Stimulated activated naive CD8-positive, alpha-beta T cell treated with anti-CD3 and anti-CD28 coated beads, Interleukin-15, amount 100 ng/mL, for 72 hours (primary cell): ENCODE measurements at places on chromosomes 13 and 19.

DNA sequence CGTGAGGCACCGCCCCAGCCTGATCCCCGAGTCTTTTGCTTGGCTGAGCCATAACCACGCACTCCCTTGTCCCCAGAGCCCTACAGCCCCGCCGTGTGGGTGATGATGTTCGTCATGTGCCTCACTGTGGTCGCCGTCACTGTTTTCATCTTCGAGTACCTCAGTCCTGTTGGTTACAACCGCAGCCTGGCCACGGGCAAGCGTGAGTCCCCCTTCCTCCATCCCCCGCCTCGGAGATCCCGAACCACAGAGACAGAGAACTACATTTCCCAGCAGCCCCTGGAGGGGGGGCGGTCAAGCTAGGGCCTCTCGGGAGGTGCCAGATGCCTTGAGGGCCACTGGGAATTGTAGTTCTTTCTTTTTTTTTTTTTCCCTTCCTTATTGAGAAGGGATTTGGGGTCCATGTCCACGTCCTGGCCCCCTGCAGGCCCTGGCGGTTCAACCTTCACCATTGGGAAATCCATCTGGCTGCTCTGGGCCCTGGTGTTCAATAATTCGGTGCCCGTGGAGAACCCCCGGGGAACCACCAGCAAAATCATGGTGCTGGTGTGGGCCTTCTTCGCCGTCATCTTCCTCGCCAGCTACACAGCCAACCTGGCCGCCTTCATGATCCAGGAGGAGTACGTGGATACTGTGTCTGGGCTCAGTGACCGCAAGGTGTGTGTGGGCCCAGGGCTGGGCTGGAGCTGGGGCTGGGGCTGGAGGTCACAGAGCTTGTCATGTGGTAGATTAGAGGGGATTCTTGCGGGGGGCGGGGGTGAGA lies 25.9 kb downstream of the GRIN2D start:
- DNase-seq, result peak; percentile 89

GRCh38 chr19:38655148-38655824 lies 7.8 kb downstream of the ACTN4 start:
- DNase-seq, result peak; percentile 57

DNA sequence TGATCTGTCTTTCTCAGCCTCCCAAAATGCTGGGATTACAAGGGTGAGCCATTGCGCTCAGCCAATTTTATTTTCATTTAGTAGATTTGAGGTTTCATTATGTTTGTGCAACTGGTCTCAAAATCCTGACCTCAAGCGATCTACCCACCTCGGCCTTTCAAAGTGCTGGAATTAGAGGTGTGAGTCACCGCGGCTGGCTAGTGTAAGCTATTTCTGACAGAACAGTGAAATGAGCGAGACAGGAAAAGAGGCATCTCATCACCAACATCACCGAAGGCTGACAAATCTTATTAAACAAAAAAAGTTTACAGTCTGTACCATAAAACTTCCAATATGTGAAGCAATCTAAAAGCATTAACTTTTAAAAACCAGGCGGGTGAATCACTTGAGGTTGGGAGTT lies 12.2 kb upstream of the ZNF888 start:
- DNase-seq, result no peak

DNA sequence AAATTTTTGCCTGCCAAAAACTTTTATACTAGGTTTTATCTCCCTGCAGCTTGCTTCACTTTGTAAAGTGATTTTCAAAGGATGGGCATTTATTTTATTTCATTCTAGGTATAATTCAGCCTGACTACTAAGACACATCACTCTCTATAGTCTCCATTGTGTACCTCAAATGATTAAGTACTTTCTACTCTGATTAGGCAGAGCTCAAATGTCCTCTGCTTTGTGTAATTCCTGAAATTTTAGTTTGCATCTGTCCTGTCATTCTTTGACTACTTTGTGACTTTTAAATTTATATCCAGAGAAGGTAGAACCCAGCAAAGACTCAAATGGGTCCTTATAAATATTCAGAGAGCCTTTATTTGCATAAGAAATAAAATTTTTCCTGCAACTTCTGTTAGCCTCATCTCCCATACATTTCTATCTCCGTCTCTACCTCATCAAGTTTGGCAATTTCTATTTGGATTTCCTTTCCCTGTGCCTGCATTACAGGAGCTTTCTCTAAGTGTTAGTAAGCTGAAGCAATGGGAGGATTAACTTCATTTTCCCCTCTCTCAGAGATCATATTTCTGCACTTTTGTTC lies 1038.0 kb upstream of the ATXN8OS start:
- no peak for DNase-seq
